ENCODE measurements at places on chromosomes 1 and 21. TPM values are rescaled to one million over a fixed set of nuclear protein-coding genes. Genes with fewer than 3 reads are reported as not detected.

The TSPAN1 gene
- total RNA-seq = not detected

The ABCA4 gene
- total RNA-seq = not detected

The MMEL1 gene
- total RNA-seq = 2.4 TPM

The KLF17 gene
- not detected for total RNA-seq

The ADCY10 gene
- total RNA-seq = 0.32 TPM

The CRYBG2 gene
- 0.59 TPM for total RNA-seq

The ACBD6 gene
- total RNA-seq = 68.4 TPM

The C4BPB gene
- total RNA-seq = 4.9 TPM

The C1orf56 gene
- total RNA-seq = 0.89 TPM

The CTNNBIP1 gene
- 6.5 TPM for total RNA-seq

The NPHS2 gene
- total RNA-seq = not detected

The TDRD5 gene
- total RNA-seq = not detected

The TRIM62 gene
- total RNA-seq = 18.4 TPM

The MEGF6 gene
- 209 TPM for total RNA-seq

The HCRTR1 gene
- not detected for total RNA-seq

The AKR7A2 gene
- 21.2 TPM for total RNA-seq

The LGR6 gene
- not detected for total RNA-seq

The MROH9 gene
- not detected for total RNA-seq

The NKAIN1 gene
- total RNA-seq = not detected

The KRTAP12-2 gene
- total RNA-seq = not detected

The C4BPA gene
- total RNA-seq = not detected

The GNG4 gene
- not detected for total RNA-seq

The FBXO2 gene
- 1.4 TPM for total RNA-seq

The SIM2 gene
- not detected for total RNA-seq

The TMEM240 gene
- total RNA-seq = 0.66 TPM

The HAX1 gene
- 111 TPM for total RNA-seq

The NUP210L gene
- total RNA-seq = 0.16 TPM

The HEYL gene
- total RNA-seq = 0.16 TPM

The KHDRBS1 gene
- 92.4 TPM for total RNA-seq

The DAP3 gene
- 145 TPM for total RNA-seq

The SEMA4A gene
- 48.6 TPM for total RNA-seq

The ATP6V1G3 gene
- not detected for total RNA-seq

The CFAP74 gene
- not detected for total RNA-seq

The ZYG11A gene
- total RNA-seq = 0.27 TPM

The MRAP gene
- total RNA-seq = not detected

The F13B gene
- not detected for total RNA-seq

The OR2G6 gene
- not detected for total RNA-seq

The KRTAP10-9 gene
- total RNA-seq = not detected

The RAB3B gene
- total RNA-seq = not detected

The CLDN17 gene
- total RNA-seq = not detected

The NBPF11 gene
- 29.0 TPM for total RNA-seq

The CD84 gene
- 27.1 TPM for total RNA-seq

The ICOSLG gene
- total RNA-seq = 3.3 TPM

The VWA5B1 gene
- total RNA-seq = 0.05 TPM

The GJA4 gene
- not detected for total RNA-seq

The PCP4 gene
- total RNA-seq = not detected

The MYOC gene
- not detected for total RNA-seq

The COL11A1 gene
- total RNA-seq = not detected

The SMPDL3B gene
- not detected for total RNA-seq

The C1QA gene
- total RNA-seq = 3.5 TPM

The MSH4 gene
- 1.1 TPM for total RNA-seq

The SLC2A5 gene
- 0.08 TPM for total RNA-seq

The FLVCR1 gene
- 8.2 TPM for total RNA-seq

The TYW3 gene
- 17.4 TPM for total RNA-seq

The CCDC190 gene
- not detected for total RNA-seq

The OLIG1 gene
- not detected for total RNA-seq

The RNU1-3 gene
- total RNA-seq = 2,341 TPM

The PEX11B gene
- total RNA-seq = 16.4 TPM

The DYNLT5 gene
- not detected for total RNA-seq
